ENCODE measurements at places on chromosomes 3 and 15. TPM values are rescaled to one million over a fixed set of nuclear protein-coding genes. Genes with fewer than 3 reads are reported as not detected.

SLC22A13 gene
- total RNA-seq = 0.58 TPM

RASL12 gene
- 1.1 TPM for total RNA-seq

CA12 gene
- 195 TPM for total RNA-seq

TMEM40 gene
- total RNA-seq = not detected

FAM107A gene
- total RNA-seq = not detected

GPR171 gene
- not detected for total RNA-seq

CPB1 gene
- total RNA-seq = not detected

RHOV gene
- total RNA-seq = not detected

CLEC3B gene
- total RNA-seq = 23.7 TPM

ABCF3 gene
- 81.5 TPM for total RNA-seq

GRIP2 gene
- 1.1 TPM for total RNA-seq

INKA1 gene
- 4.6 TPM for total RNA-seq

SNTN gene
- total RNA-seq = not detected

CELSR3 gene
- 0.85 TPM for total RNA-seq

HRG gene
- not detected for total RNA-seq

STAC gene
- total RNA-seq = 44.7 TPM

NPHP3 gene
- total RNA-seq = 26.6 TPM

NEDD4 gene
- total RNA-seq = 32.1 TPM

CISH gene
- total RNA-seq = 0.28 TPM

CLSTN2 gene
- total RNA-seq = 1.3 TPM

ISLR gene
- 23.4 TPM for total RNA-seq

SCAANT1 gene
- total RNA-seq = not detected

FRMD5 gene
- total RNA-seq = 14.9 TPM
